ENCODE measurements at places on chromosomes 4 and X.

- no peak for DNase-seq
Measured at GRCh38 chr4:37066159-37066558, 178.4 kb upstream of the NWD2 start.

DNA sequence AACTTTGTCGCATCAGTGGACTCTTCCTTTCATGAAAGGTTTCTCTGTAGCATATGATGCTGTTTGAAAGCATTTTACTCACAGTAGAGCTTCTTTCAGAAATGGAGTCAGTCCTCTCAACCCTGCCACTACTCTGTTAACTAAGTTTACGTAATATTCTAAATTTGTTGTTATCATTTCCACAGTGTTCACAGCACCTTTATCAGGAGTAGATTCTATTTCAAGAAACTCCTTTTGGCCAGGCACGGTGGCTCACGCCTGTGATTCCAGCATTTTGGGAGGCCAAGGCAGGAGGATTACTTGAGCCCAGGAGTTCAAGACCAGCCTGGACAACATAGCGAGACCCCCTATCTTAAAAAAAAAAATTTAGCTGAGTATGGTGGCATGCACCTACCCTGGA, 90.0 kb downstream of the KDM6A start:
- no peak for DNase-seq

DNA sequence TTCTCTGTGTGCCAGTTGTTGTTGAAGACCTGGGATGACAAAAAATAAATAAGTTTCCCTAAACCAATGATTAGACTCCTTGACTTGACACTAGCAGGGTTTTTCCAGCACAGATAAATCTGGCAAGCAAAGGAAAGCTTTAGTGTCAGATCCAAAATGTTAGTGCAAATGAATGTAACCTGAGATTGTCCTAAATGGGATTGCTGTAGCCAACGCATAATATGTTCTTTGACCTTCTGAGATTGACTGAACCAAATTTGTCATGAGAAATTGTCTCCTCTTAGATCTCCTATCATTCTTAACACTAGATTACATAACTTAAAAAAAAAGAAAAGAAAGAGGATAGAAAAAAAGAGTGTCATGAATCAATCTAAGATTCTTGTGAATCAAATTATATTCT, 196.5 kb downstream of the RELL1 start:
- DNase-seq: no peak

DNA sequence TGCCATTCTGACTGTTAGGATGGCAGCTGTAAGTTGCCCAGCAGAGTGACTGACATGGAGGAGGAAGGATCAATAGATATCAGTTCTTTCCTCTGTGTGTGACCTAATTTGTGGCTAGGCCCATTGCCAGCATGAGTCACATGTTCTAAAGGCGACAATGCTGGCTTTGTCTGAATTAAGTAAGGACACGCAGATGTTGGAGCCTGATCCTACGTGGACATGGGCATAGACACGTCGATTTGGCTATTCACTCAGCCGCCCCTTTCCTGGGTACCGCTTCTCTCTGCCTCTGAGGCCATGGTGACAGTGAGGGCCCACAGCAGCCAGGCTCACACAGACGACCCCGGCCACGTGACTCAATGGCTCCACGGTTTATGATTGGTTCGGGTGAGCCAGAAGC, 16.3 kb downstream of the PROM1 start:
- peak; percentile 50 for DNase-seq

DNA sequence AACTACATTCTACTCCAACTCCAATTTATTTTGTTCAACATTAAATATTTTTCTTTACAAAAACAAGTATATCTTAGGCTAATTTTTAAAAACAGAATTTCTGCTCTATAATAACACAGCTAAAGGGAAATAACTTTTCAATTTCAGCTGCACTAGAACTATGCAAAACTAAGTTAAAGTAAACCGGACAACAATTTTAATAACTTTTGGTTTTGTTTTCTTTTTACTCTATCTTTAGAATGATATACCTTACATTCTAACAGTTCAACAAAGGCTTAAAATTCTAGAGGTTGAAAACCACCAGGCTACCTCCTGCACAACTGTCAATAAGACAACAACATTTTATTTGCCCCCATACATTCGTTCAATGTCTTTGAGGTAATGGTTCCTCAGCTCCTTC, 18.7 kb upstream of the KCNE5 start:
- no peak for DNase-seq

- DNase-seq: no peak
Measured at GRCh38 chrX:23079347-23079746, 79.6 kb downstream of the DDX53 start.

DNA sequence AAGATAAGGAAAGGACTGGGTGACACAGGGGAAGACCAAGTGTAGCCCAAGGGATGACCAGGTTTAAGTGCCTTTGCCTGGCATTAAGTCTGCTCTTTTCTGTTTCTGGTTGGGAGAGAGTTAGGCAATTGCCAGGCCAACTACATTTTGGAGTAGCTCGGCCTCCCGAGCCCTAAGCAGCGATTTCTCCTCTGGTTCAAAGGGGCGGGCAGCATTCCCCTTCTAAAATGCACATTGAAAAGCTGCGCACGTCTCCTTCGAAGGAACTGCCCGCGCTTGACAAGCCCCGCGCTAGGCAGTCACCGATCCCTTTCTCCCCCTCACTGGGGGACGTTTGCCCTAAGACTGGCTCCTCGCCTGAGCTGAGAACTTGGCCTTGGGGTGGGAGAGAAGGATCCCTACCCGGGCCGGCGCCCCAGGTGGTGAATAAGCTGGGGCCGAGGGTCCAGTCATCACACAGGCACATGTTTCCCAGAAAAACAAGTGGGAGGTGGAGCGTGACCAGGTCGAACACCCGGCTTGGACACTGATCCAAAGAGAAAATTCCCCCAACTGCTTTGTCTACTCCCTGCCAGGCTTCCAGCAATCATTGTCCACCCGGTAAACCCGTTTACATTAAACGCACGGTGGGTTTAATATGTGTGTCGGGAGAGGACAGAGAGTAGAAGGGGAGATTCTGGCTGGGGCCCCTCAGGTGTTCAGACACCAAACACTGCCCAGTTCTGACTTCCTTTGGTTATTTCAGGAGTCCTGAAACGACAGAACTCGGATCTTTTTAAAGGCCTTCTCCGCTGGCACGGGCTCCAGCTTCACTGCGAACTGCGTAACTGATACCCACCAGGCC, 4.0 kb downstream of the ARX start:
- no peak for DNase-seq

DNA sequence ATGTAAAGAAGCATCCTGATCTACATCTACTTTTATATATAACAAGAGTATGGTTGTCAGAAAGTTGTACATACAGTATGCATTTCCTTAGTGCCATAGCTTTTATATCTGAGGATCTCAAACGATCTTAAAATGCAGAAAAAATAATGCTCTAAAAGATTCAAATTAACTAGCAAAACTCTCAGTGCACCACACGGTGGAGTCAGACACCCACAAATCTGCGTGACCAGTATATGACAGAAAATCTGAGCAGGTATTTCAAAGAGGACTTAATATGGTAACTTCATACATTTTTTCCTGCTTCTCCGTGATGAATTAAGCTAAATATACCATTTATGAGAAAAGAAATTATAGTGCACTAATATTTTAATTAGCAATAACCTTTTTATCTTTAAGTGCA, 803.0 kb downstream of the DMD start:
- no peak for DNase-seq

- DNase-seq: no peak
Measured at GRCh38 chr4:81038636-81039350, 8.3 kb downstream of the BMP3 start.

GRCh38 chrX:130552444-130553073, 150.8 kb downstream of the RBMX2 start:
- no peak for DNase-seq

DNA sequence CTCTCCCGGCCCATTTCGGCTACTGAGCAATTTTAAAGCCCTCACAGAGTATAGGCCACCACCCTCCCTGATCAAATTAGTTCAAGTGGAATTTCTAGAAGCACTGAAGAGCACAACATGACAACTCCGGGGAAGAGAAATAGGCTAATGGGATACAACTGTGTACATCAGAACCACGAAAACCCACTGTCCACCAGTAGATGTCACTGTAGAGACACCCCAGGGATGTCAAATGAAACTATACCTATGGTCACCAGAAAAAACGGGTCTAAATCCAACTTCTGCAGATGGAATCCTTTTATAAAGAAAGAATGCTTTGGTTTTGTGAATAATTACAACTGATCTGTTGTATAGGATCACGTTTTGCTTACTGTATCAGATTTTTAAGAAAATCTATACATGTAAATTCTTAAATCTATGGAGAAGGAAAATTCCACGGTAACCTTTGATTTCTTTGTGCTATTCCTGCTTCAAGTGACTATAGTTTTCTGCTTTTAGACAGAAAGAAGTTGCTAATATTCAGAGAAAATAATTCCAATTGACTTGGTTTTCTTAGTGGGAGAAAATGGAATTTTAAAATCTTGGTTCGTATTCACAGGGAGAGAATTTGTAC, 29.5 kb upstream of the MAP3K15 start:
- DNase-seq: peak; percentile 43

All from transverse colon (tissue), 4 donors.